ENCODE measurements at places on chromosomes 6 and 20.

GRCh38 chr20:31849306-31849930 is 4.0 kb upstream of the FOXS1 start:
- no peak for DNase-seq

DNA sequence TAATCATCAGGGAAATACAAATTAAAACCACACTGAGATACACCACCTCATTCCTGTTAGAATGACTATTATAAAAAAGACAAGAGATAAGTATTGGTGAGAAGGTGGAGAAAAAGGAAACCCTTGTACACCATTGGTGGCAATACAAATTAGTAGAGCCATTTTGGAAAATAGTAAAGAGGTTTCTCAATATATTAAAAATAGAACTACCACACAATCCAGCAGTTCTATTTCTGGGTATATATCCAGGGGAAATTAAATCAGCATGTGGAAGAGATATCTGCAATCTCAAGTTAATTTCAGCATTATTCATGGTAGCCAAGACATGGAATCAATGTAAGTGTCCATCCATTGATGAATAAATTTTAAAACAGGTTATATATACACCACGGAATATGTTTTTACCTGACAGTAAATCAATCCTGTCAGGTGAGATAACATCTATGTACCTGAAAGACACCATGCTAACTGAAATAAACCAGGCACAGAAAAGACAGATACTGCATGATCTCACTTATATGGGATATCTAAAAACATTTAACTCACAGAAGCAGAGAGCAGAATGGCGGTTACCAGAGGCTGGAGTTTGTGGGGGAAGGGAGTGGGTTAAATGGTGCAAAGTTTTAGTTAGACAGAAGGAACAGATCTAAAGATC is 64.1 kb downstream of the SHPRH start:
- DNase-seq = no peak

DNA sequence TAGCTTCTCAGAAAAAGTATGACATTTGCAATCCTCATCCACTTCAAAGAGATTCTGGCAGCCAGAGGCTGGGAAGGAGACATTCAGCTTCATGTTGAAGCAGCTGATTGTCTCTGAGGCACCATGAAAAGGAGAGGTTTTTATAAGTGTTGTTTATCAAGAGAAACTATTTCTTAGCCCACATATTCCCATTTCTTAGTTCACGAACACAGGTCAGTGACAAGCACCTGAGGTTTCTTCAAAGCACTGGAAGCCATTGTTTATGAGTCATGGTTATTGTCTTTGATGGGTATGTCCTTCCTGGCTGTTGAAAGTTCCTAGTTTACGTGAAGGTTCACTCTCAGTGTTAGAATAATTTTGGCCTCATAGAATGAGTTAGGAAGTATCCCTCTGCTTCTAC is 3.0 kb upstream of the DDX43 start:
- no peak for DNase-seq

GRCh38 chr6:33717934-33718455 is 6.5 kb upstream of the UQCC2 start:
- DNase-seq = no peak

DNA sequence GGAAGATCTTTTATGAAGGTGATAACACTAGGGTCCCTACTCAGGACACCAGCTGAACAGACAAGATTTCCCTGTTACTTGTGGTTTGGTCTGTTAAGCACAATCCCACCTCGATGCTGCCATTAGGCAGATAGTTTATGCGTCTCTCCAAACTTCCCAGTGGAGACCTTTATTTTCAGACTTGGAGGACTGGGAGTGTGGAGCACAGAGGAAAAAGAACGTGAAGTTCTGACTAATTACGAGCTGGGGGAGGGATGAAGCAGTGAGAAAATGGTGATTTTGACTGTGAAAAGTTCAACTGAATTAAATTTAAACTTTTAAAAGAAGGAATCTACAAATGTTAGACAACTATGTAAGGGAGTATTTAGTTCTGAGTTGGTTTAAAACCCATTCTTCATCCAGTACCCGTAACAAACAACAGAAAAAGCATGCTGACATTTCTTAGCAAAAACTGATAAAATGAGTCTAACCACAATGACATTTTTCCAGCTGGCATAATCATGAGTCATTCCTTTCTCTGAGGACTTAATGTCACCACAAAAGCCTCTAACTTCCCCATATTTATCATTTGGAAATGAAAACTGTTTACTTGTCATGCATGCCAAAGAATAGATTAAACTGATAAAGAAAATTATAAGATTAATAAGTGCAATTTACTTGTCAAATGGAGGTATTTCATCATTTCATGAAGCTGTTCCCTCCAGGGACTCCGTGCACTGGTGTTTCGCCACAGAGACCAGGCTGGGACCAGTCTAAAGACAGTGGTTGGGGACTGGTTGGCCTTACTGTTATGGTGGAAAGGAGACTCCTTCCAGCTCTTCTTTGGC is 113.3 kb upstream of the SSTR4 start:
- DNase-seq = no peak

DNA sequence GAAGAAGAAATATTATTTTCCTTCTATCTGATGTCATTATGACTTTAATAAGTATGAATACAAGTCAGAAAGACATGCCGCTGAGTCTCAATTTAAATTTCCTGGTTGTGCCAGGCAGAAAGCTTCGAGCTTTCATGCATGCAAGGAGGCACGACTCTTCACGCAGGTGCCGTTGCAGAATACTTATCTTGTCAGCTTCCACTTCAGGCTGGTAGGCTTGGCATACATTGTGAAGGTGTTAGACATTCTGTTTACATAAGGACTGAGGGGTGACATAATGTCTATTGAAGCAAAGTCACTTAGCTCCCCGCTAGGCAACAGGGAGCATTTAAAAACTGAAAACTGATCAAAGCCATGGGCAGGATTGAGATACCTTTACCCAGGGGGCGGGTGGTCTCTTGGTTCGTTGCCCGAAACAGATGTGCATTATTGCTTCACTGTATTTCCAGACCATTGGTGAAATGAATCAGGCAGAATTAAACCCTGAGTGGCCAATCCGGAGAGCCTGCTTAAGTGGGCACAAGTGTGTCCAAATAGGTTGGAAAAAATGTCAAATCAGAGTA is 16.4 kb downstream of the BMP6 start:
- DNase-seq = no peak

- DNase-seq = no peak
Measured at GRCh38 chr20:53331151-53331973, 262.3 kb downstream of the ZNF217 start.

- DNase-seq = no peak
Measured at GRCh38 chr20:31687777-31688176, 34.9 kb downstream of the BCL2L1 start.
